ENCODE measurements at places on chromosomes 12 and 14.

DNA sequence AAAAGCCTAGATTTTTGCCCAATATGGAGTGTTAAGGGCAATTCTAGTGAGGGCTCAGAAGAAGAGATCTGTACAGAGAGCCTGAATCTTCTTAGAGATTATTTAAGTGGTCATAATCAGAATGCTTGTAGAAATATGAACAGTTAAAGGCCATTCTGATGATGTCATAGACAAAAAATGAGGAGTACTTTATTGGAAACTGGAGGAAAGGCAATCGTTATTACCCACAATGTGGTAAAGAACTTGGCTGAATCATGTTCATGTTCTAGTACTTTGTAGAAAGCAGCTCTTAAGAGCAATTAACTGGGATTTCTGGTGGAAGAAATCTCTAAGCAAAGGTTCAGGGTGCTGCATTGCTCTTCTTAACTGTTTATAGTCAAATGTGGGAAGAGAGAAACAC, 36.4 kb upstream of the SYT10 start:
- no peak for DNase-seq

- no peak for DNase-seq
These were observed 960 bp downstream of the GPR162 start for GRCh38 chr12:6822426-6823135.

GRCh38 chr12:116078396-116078795, 199.1 kb downstream of the MED13L start:
- DNase-seq: no peak

- no peak for DNase-seq
These were observed 23.7 kb upstream of the OSBPL8 start for GRCh38 chr12:76583301-76583700.

DNA sequence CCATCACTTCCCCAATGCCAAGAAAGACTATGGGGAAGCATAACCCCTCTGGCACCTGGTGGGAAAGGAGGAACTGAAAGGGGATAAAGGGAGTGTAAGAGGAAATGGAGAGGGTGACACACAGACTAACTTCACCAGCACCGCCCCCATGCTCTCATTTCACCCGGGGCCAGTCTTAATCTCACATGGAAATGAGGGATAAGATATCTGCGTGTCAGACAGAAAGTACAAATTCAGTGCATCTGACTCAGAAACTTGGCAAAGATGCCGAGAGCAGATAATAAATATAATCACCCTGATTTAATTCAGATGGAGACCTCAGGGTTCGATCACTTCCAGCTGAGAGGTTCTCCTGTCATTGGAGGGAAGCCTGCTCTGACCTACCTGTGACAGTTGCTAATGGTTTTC, 191.6 kb downstream of the DUSP6 start:
- DNase-seq: no peak

GRCh38 chr12:10968765-10969456, 17.8 kb downstream of the TAS2R50 start:
- no peak for DNase-seq

GRCh38 chr14:33850826-33851225, 100.0 kb downstream of the EGLN3 start:
- DNase-seq: no peak

Measured in CD8-positive, alpha-beta memory T cell (primary cell).